Thymus (tissue), 14 donors: ENCODE measurements at places on chromosomes 1 and 21. TPM values are rescaled to one million over a fixed set of nuclear protein-coding genes. Genes with fewer than 3 reads are reported as not detected.
A peak's percentile ranks its signal among the peaks of the same experiment; 100 is the strongest.

DNA sequence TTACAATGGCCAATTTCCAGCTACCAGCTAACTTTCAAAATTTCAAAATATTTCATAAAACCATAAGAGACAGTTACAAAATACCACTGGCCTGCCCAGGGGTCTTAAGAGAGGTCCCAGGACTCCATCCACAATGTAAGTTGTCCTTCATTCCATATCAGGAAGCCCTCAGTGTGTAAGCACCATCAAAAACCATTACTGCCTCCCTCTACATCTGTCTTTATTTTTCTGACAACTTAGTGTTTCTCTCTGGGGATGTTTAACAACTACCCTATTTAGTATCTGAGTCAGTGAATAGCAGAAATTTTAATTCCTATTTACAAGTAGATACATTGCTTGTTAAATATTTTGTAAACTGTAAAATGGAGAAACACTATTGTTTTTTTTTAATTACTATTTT is 339.3 kb upstream of the ADAMTS5 start:
- H3K27me3 ChIP-seq: no peaks in the 10 kb centered on the region
- DNase-seq: no peak
- H3K36me3 ChIP-seq: no peaks in the 10 kb centered on the region
- H3K4me1 ChIP-seq: no peaks in the 10 kb centered on the region

DNA sequence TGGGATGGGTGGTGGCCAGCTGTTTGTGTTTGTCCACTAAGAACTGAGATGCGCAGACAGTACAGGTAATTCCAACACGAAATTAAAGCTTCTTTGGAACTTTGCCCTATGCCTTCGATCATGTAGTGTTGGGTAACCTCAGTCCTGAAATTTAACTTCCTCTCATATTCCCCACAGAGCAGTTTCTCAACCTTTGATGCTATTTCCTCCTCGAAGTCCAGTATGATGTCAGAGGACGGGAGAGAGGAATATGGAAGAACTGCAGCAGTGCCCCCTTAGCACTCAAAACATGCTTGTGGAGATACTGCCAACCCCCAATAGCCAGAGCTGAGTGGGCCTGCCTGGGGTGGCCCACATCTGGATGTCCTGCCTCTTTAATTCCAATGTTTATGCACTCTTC is 3.6 kb downstream of the LPAR3 start:
- H3K4me3 ChIP-seq: no peak overlapping the region
- no peaks in the 10 kb centered on the region for H3K36me3 ChIP-seq
- H3K27ac ChIP-seq: no peak overlapping the region
- H3K4me1 ChIP-seq: peaks cover 11% of the 10 kb centered on the region

GRCh38 chr1:40901886-40902852 is 40.0 kb upstream of the CITED4 start:
- H3K36me3 ChIP-seq: no peaks in the 10 kb centered on the region
- H3K27ac ChIP-seq: no peak overlapping the region
- no peak for DNase-seq
- no peaks in the 10 kb centered on the region for H3K4me1 ChIP-seq

GRCh38 chr1:225004396-225004795 is 74.9 kb downstream of the DNAH14 start:
- no peak for DNase-seq
- H3K4me3 ChIP-seq: no peak overlapping the region
- no peak overlapping the region for H3K27ac ChIP-seq
- no peaks in the 10 kb centered on the region for H3K4me1 ChIP-seq

DNA sequence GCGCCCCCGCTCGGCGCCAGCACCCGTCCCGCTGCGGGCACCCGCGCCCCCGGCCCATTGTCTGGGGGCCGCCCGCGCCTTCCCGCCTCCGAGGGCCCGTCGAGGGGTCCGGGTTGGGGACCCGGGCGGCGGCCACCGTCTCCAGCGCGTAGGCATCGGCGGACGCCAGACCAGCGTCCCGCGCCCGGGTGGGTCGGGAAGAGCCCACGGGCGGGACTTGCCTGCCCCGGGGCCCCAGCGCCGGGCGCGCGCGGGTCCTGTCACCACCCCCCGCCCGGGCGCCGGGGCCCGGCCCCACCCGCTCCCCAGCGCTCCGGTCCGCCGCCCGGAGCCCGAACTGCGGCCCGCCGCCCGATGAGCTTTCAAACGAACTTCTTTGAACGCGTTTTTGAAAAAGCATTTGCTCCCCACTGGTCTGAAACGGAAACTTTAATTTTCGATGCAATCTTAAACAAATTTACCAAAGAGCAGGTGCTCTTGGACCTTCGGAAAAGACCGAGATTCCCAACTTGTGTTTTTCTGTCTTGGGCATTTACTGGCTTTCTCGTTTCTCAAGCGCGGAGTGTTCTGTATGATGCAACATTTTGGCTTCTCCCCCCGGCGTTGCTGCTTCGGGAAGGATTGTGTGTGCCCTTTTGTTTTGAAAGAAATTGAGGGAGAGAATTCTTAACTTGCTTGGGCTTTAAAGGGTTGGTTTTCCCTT is 615 bp downstream of the CLIC4 start:
- no peaks in the 10 kb centered on the region for H3K4me1 ChIP-seq
- DNase-seq: no peak
- peak overlapping the region; percentile 68 for H3K4me3 ChIP-seq

- no peak overlapping the region for H3K4me3 ChIP-seq
- H3K27ac ChIP-seq: peak overlapping the region; percentile 77
- H3K36me3 ChIP-seq: no peaks in the 10 kb centered on the region
These were observed 82.5 kb upstream of the ZNF648 start for GRCh38 chr1:182143825-182144645.

DNA sequence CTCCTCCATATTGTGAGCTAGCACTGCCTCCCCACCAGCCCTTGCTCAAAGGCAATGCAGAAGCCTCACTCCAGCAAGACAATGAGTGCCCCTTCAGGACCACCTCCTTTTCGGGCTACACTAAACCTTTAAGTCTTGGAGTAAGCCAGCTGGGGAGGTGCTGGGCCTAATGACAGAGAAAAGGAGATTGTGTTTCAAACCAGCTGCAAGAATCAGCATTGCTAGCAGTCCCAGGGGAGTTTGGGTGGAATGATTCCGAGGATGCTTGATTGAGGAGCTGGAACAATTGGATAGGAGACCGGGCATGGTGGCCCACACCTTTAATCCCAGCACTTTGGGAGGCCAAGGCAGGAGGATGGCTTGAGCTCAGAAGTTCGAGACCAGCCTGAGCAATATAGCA is 54.1 kb upstream of the GPR37L1 start:
- H3K27ac ChIP-seq: no peak overlapping the region
- no peaks in the 10 kb centered on the region for H3K36me3 ChIP-seq
- DNase-seq: no peak
- no peak overlapping the region for H3K4me3 ChIP-seq
- no peaks in the 10 kb centered on the region for H3K27me3 ChIP-seq

GRCh38 chr1:14590411-14591180 is 7.9 kb upstream of the KAZN start:
- H3K27ac ChIP-seq: no peak overlapping the region
- H3K36me3 ChIP-seq: no peaks in the 10 kb centered on the region

DNA sequence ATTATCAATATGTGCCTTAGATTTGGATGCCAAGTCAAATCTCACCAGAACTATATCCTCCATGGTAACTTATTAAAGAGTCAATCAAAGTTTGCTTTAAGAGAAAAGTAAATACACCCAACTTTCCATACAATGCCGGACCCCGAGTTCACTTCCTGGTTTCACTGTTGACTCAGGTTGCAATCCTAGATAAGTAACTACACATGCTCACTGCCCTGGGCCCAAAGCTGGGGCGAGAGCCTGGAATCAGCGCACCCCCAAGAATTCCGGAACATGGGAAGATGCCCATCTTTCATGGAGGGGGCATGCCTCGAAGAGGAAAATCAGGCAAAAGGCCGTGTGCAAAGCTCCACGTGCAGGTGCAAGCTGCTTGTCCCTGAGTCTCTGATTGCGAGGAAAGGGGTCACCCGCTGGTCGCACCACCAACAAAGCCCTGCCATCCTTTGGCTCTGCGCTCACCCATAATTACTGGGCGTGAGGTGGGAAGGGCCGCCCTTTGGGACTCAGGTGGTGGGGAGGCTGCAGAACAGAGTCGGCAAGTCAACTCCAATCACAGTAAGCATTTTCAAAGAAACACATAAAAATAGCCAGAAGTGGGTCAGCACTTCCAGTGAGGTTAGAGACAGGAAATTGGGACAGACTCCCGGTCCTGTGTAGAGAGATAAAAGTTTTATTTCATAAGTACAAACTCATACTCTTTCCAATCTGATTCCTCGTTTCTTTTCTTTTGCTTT is 167.7 kb downstream of the TOMM20 start:
- DNase-seq: no peak
- H3K4me1 ChIP-seq: peaks cover 46% of the 10 kb centered on the region
- no peaks in the 10 kb centered on the region for H3K36me3 ChIP-seq

GRCh38 chr1:20184997-20185833 is 681 bp upstream of the UBXN10 start:
- peak overlapping the region; percentile 20 for H3K4me3 ChIP-seq
- peaks cover 41% of the 10 kb centered on the region for H3K27me3 ChIP-seq
- no peaks in the 10 kb centered on the region for H3K36me3 ChIP-seq
- no peak for DNase-seq
- H3K4me1 ChIP-seq: peaks cover 7% of the 10 kb centered on the region

GRCh38 chr1:9112961-9113880 is 15.7 kb downstream of the GPR157 start:
- no peak for DNase-seq
- H3K36me3 ChIP-seq: no peaks in the 10 kb centered on the region
- H3K27me3 ChIP-seq: no peaks in the 10 kb centered on the region
- no peaks in the 10 kb centered on the region for H3K4me1 ChIP-seq

GRCh38 chr1:214844319-214844718 is 238.2 kb upstream of the KCNK2 start:
- no peaks in the 10 kb centered on the region for H3K4me1 ChIP-seq
- H3K27ac ChIP-seq: no peak overlapping the region
- no peaks in the 10 kb centered on the region for H3K36me3 ChIP-seq
- H3K27me3 ChIP-seq: no peaks in the 10 kb centered on the region
- no peak for DNase-seq

DNA sequence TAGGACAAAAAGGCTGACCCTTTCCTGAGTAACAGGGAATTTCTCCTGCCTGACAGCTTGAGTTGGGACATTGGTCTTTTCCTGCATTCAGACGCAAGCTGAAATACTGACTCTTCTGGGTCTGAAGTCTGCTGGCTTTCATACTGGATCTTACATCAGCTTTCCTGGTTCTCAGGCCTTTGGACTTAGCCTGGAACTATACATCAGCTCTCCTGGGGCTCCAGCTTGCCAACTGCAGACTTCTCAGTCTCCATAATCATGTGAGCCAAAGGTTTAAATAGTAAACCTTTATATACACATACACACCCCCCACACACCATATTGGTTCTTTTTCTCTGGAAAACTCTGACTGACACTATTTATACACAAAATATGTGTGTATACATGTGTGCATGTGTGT is 59.0 kb upstream of the KCND3 start:
- DNase-seq: no peak
- no peak overlapping the region for H3K4me3 ChIP-seq

- no peaks in the 10 kb centered on the region for H3K36me3 ChIP-seq
- H3K27ac ChIP-seq: no peak overlapping the region
- H3K4me3 ChIP-seq: no peak overlapping the region
- H3K4me1 ChIP-seq: no peaks in the 10 kb centered on the region
- no peaks in the 10 kb centered on the region for H3K27me3 ChIP-seq
These were observed 161.6 kb downstream of the USH2A start for GRCh38 chr1:216261631-216262030.

DNA sequence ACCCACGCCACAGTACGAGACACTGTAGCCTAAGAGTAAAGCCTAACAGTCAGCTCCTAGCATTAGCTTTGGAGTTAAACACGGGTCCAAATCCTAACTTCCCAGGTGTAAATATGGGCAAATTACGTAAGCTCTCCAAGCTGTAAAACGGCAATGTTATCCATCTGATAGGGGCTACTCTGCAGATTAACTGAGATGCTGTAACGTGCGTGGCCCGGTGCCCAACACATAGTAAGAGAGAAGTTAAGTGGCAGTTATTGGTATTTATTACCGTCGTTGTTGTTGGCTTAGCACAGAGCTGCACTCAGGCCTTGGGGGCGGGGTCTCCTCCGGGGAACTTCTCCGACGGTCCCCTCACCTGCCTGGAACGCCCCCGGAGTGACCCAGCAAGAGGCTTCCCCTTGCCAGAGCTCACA is 457 bp downstream of the TRAPPC3 start:
- peaks cover 4% of the 10 kb centered on the region for H3K36me3 ChIP-seq
- no peaks in the 10 kb centered on the region for H3K27me3 ChIP-seq
- peak overlapping the region; percentile 73 for H3K4me3 ChIP-seq

GRCh38 chr1:160053548-160054365 is 16.2 kb downstream of the KCNJ10 start:
- DNase-seq: no peak
- H3K27me3 ChIP-seq: peaks cover 52% of the 10 kb centered on the region
- no peak overlapping the region for H3K27ac ChIP-seq
- H3K36me3 ChIP-seq: no peaks in the 10 kb centered on the region

- no peaks in the 10 kb centered on the region for H3K4me1 ChIP-seq
- no peaks in the 10 kb centered on the region for H3K36me3 ChIP-seq
- no peak for DNase-seq
- no peak overlapping the region for H3K4me3 ChIP-seq
- no peak overlapping the region for H3K27ac ChIP-seq
These were observed 210.5 kb downstream of the MATN1 start for GRCh38 chr1:30512914-30513265.

DNA sequence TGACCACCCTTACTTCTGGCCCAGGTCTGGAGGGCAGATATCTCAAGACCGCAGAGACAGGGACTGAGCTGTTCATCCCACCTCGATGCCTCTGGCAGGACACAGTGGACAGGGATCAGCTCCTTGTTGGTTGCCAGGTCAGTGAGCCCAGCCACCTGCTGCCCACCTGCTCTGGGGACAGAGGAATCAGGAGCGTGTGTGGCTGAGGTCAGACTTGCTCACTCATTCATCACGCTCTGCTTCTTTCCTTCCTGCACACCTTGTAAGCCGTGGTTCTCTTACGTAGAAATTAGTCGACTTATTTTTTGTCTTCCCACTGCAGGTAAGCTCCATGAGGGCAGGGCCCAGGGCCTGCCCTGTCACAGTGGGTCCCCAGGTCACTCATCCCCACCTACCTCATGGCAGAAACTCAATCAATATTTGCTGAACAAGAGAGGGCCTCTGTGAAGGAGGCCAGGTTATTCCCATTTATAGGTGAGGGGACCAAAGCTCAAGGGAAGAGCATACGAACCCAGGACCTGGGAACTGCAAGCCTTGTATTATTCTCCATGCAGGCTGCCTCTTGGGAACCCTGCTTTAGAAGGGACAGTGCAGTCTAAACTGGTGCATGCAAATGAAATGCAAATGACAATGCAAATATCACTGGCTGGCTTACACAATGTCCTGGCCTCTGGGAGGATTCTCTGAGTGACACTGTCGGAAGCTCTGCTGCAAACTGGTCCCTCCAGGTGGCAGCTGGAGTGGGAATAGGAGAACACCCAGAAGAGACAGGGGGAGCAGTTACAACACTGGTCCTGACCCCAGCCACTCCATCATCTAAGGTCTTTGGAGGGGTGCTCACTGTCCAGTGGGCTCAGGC is 58.4 kb upstream of the PAX7 start:
- H3K27me3 ChIP-seq: peaks cover 17% of the 10 kb centered on the region
- no peaks in the 10 kb centered on the region for H3K36me3 ChIP-seq
- DNase-seq: no peak
- no peaks in the 10 kb centered on the region for H3K4me1 ChIP-seq
- H3K4me3 ChIP-seq: no peak overlapping the region

ATP5PF gene
- total RNA-seq: 128 TPM

OR2L5 gene
- total RNA-seq: 0.05 TPM

RSPO1 gene
- total RNA-seq: not detected

SLC16A4 gene
- total RNA-seq: 0.71 TPM

CD48 gene
- total RNA-seq: 208 TPM

HAO2 gene
- 5.8 TPM for total RNA-seq

CSF1 gene
- total RNA-seq: 5.6 TPM

TCP10L gene
- total RNA-seq: 1.0 TPM

LIN28A gene
- under 0.01 TPM for total RNA-seq

CDC7 gene
- 18.3 TPM for total RNA-seq
